KG1 (cell line): ENCODE measurements at places on chromosomes 2 and 18.

GRCh38 chr2:69238449-69239031, 148.5 kb downstream of the GFPT1 start:
- no peak for DNase-seq

DNA sequence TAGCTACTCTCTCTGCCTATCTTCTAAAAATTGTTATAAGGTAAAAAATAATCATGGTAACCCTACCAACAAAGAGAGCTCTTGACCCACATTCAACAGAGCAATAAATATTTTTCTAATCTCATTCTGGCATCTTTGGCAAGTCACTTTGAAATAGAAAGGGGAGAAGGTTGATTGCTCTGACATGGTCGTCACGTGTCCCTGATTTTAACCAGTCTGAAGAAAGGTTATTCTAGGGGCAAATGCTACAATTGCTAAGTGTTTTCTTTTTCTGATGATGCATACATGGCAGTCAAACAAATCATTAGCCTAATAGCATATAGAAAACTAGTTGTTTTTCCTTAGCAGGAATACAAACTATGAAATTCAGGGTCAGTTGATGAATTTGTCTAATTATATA, 153.3 kb upstream of the MAP3K20 start:
- no peak for DNase-seq

GRCh38 chr2:34899079-34899478, 1300.0 kb upstream of the FAM98A start:
- DNase-seq, result no peak

DNA sequence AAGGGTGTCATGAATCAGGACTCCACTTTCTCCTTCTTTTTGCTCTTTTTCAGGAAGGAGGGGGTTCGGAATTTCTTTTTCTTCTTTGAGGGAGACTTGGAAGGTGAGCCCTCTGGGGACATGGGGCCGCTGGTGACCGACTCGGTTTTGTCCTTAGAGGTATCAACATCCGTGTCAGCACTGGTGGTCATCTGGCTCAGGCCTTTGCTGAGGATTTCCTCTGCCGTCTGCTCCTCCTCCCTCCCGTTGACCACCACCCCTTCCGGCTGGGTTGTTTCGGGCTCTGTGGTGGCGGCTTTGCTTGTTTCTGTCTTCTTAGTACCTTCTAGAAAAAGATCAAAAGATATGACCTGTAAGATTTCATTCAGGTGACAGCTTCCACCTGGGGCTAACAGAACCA, 104.6 kb downstream of the ADD2 start:
- no peak for DNase-seq

- no peak for DNase-seq
These were observed 24.6 kb downstream of the GCG start for GRCh38 chr2:162127422-162127821.
